ENCODE measurements at places on chromosomes 7 and 10.

DNA sequence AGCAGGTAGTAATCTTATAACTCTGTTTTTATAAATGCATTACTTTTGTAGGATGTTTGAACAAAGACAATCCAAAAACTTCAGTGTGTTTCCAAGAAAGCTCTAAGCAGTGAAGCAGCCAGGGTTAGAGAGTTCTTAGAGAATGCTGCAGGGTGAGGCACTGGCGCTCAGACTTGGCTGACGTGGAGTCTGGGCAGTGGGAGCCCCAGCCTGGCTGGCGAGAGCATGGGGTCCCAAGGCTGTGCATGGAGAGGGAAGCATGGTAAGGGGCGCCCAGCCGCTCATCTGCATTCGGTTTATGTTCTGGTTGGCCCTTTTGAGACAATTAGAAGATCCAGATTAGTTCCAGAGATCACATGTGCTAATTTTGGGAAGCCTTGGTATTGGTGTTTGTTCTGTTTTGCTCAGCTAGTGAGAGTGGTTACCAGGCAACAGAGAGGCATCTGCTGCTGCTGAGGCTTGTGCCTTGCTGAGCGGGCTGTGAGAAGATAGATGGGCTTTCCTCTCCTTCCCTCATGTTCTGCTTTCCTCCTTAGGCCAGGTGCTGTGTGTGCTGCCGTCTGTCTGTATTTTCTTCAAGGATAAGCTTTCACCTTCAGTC, 10.3 kb downstream of the SUN1 start:
- DNase-seq, result no peak

DNA sequence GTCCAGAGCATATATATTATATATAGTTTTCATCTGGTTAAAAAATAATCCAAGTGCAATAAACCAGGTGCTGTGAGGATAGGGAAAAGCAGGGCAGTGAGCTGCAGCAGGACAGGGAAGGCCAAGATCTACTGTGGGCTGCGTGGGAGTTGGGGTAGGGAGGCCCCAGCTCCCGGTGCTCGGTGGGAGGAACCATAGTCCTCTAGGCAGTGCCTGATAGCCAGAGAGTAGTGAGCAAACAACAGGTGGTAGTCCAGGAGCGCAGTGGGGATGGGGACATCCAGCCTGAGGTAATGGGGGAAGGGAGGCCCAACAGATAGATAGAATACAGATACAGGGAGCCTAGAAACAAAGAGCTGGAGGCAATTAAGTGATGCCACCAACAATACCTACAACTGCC, 4.1 kb upstream of the BMPR1A start:
- no peak for DNase-seq

DNA sequence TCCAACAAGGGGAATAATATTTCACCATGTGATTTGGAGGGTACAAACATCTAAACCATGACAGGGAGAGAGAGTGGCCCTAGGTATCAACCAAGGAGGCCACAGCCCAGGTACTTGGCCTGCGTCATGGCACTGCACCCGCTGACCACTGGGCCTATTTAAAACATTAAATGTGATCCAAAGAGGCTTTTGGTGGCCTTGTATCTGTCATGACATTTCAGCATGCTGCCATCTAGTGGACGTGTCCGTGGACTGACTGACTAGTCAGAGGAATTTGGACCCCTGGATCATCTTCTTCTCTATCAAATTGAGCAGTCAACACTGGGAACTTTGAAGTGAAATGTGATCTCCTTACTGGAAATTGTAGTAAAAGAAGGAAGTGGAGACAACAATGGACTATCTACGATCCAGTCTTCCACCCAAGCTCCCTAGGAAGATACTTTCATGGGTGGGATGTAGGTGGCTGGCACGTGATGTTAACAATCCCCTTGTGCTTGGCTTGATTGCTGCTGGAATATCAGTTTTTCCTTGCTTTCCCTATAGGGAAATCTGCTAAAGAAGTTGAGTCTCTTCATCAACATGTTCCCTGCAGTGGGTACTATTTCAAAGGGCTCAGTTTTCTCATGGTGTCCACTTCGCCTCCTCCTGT, 24.6 kb upstream of the ITGA8 start:
- peak; percentile 68 for DNase-seq

GRCh38 chr10:97215619-97216260, 30.0 kb upstream of the SLIT1 start:
- no peak for DNase-seq

DNA sequence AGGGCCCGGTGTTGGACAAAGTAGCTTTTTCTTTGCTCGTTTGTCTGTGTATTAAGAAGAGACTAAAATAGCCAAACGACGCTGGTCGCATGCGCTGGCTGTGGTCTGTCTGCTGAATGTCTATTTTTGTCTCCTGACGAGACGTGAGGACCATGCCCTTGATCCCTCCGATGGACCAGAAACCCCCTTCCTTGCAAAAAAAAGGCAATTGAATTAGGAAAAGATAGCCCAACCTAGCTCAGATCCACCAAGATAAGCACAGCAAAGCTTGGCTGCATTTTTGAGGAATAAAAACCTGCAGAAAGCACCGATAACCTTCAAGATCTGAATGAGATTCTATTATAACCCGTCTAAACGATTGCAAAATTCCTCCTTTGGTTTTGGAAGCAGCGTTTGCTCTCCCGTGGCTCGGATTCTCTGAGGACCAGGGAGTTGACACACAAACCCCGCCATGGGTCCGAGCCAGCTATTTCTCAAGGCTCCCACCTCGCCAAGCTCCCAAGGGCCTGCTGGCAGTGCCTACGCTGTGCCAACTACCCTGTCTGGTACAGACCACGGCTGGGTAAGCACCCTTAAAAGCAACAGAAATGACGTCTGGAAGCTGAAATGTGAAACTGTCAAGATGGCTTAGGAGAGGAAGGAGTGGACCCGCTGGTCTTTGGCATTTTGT, 17.7 kb upstream of the TTYH3 start:
- DNase-seq, result peak; percentile 85

GRCh38 chr7:132441935-132442334, 134.3 kb downstream of the PLXNA4 start:
- DNase-seq, result no peak

Measured in MCF 10A (cell line).